SIG-M5 (cell line): ENCODE measurements at places on chromosomes 11 and 22.

- no peak for DNase-seq
These were observed 21.4 kb downstream of the YPEL1 start for GRCh38 chr22:21714059-21714770.

GRCh38 chr11:41866525-41866924 lies 407.1 kb upstream of the LRRC4C start:
- no peak for DNase-seq

DNA sequence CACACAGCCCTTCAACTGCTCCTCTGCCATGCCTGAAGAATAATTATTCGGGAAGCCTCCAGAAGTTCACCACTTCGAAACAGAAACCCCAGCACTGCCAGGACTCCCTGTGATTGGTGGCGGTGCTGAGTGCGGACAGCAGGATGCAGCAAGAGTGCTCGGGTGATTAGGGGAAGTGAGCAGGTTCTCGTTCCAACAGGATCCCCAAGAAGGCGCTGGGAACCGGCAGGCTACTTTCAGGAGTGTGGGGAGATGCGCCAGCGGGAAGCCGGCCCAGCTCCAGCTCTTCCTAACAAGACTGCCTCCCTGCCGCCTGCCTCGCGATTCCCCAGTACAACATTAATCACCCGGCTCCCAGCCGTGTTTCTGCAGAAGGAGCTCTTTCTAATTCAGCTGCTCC lies 630.2 kb downstream of the BRD1 start:
- DNase-seq: no peak

DNA sequence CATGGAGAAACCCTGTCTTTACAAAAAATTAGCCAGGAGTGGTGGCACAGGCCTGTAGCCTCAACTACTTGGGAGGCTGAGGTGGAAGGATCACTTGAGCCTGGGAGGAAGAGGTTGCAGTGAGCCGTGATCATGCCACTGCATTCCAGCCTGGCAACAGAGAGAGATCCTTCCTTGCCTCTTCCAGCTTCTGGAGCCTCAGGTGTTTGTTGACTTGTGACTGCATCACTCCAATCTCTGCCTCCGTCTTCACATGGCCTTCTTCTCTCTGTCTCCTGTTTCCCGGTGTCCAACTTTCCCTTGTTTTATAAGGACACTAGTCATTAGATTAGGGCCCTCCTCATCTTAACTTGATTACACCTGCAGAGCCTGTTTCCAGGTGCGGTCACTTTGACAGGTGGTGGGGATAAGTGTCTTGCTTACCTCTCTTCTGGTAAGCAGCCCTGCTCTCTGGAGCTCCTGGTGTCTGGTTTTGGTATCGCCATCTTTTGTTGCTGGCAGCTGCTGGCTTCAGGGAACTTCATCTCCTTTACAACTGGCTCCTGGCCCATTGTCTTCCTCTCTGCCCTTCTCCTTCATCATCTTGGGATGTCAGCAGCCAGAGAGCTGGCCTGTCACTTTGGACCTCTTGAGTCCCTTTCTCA lies 8.2 kb upstream of the USP2 start:
- DNase-seq: no peak

DNA sequence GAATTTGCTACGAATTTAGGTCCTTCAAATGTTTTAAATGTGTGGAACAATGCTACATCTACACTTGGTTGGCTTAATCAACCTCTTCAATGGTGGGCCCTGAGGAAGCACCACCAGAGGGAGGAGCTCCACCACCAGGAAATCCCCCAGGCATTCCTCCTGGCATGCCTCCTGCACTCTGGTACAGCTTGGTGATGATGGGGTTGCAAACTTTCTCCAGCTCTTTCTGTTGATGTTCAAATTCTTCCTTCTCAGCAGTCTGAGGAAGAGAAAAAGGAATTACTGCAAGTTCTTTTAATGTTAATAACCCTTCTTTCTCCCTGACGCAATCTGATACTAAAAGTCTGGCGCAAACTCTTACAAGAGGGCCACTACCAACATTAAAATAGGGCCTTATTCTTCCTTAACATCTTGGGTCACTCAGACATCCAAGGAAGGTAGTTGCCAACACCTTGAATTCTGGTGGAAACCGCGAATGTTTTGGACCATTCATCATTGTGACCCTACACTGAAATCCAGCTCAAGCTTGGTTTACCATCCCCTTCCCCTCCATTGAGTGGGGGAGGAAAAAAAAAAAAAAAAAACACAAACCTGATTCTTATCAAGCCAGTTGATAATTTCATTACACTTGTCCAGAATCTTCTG lies 4.2 kb downstream of the HSPA8 start:
- DNase-seq: no peak

DNA sequence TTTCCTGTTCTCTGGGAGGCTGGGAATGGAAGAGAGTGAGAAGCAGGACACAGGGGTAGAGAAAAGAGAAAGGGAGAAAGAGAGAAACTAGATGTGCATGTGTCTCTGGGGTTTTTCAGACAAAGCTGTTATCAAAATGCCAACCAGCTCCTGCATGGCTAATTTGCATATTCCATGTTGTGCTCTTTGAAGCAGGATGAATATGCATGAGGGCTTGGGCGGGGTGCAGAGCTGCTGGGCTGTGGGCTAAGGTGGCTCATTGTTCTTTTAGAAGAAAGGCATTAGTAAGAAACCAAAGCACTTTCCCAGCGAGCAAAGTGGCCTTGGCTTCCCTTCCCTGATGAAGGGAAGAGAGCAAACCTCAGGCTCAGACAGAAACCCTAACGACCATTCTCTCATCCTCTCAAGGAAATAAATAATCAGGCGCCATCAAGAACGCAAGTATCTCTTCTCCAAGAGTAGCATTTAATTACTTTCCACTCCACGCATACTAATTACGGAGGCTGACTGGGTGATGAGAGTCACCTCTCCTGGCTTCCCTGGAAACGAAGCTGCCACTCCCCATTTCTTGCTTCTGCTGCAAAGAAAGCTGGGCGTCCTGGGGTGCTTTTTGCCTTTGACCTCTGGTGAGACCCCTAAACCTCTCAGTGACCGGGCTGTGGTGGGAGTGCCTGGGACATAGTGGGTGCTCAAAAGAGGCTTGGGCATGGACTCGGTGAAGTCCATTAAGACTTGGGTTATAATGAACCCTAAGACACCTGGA lies 54.2 kb downstream of the FEZ1 start:
- DNase-seq: no peak

DNA sequence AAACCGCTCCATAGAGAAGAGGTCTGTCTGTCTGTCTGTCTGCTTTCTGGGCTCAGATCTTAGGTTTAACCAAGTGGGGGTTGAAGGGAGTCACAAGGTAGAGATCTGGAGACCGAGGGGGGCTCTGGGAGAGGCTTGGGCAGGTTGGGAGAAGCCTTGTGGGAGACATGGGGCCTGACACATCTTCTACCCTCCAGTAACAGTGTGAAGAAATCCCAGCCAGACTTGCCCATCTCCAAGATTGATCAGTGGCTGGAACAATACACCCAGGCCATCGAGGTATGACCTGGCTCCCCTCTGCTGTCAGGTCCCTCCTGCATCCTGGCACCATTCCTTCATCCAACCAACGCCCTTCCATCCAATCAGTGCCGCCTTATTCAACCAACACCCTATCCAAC lies 7.4 kb downstream of the PRR33 start:
- DNase-seq: no peak

DNA sequence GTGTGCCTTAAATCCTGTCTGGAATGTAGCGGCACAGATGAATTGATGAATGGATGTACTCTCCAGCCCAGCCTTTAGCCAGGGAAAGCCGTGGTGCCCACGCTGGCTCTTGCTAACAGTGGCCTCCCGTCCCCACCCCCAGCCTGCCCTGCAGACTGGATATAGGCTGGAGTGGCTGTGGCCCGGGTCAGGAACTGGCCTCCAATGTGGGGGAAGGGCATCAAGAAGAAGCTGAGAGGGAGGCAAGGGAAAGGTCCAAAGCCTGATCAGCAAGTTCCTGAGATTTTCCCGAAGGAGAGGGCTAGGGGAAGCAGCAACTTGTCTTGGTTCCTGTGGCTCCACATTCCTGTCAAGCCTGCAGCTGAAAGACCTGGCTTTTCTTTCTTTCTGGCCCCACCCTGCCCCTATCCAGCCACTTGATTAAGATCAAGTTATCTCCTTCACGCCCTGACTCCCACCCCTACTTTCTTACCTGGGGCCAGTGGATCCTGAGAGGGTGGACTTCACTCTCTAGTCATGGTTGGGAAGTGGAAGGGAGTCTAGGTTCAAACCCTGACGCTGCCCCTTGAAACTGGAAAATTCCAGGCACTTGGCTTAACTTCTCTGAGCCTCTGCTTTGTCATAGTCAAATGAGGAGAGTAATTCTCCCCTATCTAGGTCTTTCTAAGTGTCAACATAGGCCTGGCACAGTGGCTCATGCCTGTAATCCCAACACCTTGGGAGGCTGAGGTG lies 11.0 kb upstream of the MICALL1 start:
- no peak for DNase-seq

GRCh38 chr11:12430351-12430750 lies 53.0 kb downstream of the PARVA start:
- DNase-seq: no peak

- no peak for DNase-seq
These were observed 14.2 kb upstream of the TECTA start for GRCh38 chr11:121086866-121087265.

DNA sequence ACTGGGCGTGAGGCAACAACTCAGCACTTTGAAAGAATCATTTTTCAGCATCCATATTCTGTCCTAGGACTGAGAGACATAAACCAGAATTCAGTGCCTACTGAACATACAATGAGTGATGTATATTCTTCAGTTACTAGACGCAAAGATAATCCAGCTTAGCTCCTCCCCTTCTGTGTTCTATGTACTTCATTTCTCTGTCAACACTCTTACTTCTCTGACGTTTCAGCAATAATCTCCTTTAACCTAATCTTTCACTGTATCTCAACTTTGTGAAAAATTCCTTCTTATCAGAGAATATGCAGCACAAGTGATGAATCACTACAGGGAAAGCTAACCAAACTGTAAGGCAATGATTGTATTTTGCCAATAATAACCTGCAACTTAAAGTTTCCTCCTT lies 2.5 kb upstream of the OR51B5 start:
- DNase-seq: no peak
